Chondrocyte (in vitro differentiated cells): ENCODE measurements at places on chromosomes 1 and 21. TPM values are rescaled to one million over a fixed set of nuclear protein-coding genes. Genes with fewer than 3 reads are reported as not detected.
A peak's percentile ranks its signal among the peaks of the same experiment; 100 is the strongest.

DNA sequence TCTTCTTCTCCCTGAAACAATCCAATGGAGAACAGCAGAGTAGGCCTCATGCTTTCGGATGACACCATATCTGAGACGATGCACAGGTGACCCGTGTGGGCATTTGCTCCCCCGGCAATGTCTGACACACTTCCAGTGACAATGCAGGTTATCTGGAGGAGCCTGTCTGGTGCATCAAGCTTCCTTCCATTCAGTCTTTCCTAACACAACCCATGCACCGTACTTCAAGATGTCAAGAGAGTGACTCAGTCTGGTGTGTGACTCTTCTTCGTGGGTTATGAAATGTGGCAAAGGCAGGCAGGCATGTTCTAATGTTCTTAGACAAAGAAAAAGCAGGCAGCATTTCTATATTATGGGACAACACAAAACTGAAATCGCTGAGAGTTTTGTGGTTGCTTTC is 159.1 kb downstream of the EDEM3 start:
- H3K4me3 ChIP-seq = no peak overlapping the region
- no peak for DNase-seq
- no peak overlapping the region for H3K27ac ChIP-seq
- H3K27me3 ChIP-seq = no peaks in the 10 kb centered on the region
- peaks cover 11% of the 10 kb centered on the region for H3K4me1 ChIP-seq

DNA sequence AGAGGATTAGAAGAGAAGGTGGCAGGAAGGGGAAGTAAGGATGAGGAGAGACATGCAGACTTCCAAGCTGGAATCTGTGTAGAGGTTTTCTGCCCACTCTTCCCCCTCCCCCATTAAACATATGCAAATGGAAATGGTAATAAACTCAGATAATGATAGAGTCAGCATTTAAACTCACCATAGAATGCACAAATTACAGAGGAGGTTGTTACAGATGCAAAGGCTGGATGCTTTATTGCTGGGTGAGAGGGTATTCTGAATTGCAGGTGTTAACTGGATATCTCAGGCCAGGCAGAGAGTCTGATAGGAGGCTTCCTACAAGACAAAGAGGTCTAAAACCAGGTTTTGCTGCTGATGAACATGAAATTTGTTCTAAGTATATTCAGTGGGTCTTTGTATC is 372.5 kb downstream of the SEC16B start:
- no peaks in the 10 kb centered on the region for H3K4me1 ChIP-seq
- no peak overlapping the region for H3K27ac ChIP-seq
- peaks cover 10% of the 10 kb centered on the region for H3K27me3 ChIP-seq

DNA sequence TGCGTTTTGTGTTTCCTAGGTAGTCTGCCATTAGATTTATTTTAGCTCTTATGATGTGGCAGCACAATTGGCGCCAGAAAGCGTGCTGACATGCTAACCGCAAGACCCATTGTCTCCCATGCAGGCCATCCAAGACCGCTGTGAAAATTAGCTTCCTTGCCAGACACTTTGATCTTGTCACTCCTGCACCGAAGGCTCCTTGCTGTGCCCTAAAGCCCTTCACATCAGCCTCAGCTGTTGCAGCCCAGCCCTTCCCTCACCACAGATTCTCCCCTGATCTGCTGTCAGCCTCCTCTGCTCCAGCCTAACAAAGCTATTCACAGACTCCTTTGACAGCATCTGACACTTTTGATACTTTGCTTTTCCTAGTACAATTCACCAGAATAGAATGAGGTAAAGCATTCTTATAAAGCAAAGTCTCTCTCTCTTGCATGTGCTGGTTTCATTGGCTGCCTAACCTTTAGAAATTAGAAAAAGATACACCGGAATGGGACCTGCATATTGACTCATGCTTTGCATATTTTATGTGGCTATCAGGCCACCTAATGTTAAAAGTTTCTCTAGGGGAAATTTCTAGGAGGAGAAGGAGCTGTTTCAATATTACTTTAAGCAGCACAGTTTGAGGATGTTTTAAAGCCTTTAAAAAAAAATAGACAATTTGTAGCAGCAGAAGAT is 280.3 kb upstream of the FMN2 start:
- no peak overlapping the region for H3K27ac ChIP-seq
- DNase-seq = no peak
- no peak overlapping the region for H3K4me3 ChIP-seq
- peaks cover 14% of the 10 kb centered on the region for H3K4me1 ChIP-seq

GRCh38 chr1:230883967-230884366 is 15.6 kb upstream of the C1orf198 start:
- H3K27ac ChIP-seq = no peak overlapping the region
- H3K27me3 ChIP-seq = peaks cover 2% of the 10 kb centered on the region
- H3K4me1 ChIP-seq = peaks cover 9% of the 10 kb centered on the region
- no peak overlapping the region for H3K4me3 ChIP-seq
- peaks cover 3% of the 10 kb centered on the region for H3K36me3 ChIP-seq

DNA sequence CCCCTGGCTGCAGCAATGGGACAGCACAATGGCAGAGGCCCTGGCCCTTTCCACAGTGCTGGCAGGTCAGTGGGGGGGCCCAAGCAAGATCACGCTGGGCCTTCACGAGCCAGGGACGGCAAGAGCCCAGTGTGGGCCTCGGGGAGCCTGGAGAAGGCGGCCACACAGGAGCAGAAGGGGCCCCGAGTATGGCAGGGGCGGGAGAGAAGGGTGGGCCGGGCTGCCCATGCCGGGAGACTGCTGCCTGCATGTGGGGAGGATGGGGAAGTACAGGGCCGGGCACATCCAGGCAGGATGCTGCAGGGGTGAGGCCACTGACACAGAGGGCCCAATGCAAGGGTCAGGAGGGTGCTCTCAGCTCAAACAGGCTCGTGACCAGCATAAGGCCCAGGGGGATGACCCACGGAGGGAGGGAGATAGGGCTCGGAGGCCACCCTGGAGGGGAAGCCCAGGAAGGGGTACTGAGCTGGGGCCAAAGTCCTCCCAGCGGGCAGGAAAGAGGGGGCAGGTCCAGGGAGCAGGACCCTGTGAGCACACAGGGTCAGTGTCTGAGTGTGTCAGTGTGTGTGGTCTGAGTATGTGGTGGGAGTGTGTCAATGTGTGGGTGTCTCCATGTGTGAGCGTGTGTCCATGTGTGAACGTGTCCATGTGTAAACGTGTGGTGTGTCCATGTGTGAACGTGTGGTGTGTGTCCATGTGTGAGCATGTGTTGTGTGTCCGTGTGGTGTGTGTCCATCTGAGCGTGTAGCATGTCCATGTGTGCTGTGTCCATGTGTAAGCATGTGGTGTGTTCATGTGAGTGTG is 13.1 kb downstream of the SLC19A1 start:
- H3K27me3 ChIP-seq = no peaks in the 10 kb centered on the region
- H3K36me3 ChIP-seq = no peaks in the 10 kb centered on the region
- peak; percentile 68 for DNase-seq
- H3K4me1 ChIP-seq = no peaks in the 10 kb centered on the region

DNA sequence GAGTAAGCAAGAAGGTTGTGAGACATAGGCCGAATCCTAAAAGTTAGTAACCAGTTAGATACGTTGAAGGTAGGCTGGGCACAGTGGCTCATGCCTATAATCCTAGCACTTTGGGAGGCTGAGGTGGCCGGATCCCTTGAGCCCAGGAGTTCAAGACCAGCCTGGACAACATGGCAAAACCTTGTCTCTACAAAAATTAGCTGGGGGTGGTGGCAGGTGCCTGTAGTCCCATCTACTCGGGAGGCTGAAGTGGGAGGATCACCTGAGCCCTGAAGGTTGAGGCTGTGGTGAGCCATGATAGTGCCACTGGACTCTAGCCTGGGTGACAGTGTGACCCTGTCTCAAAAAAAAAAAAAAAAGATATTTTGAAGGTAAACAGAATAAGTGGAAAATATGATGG is 1.5 kb upstream of the PARP1 start:
- no peak for DNase-seq
- no peaks in the 10 kb centered on the region for H3K36me3 ChIP-seq
- H3K27ac ChIP-seq = no peak overlapping the region
- no peak overlapping the region for H3K4me3 ChIP-seq
- H3K4me1 ChIP-seq = peaks cover 30% of the 10 kb centered on the region

The CLK2 gene
- 36.7 to 50.2 TPM (median 37.0 TPM) in 3 replicates for total RNA-seq

DNA sequence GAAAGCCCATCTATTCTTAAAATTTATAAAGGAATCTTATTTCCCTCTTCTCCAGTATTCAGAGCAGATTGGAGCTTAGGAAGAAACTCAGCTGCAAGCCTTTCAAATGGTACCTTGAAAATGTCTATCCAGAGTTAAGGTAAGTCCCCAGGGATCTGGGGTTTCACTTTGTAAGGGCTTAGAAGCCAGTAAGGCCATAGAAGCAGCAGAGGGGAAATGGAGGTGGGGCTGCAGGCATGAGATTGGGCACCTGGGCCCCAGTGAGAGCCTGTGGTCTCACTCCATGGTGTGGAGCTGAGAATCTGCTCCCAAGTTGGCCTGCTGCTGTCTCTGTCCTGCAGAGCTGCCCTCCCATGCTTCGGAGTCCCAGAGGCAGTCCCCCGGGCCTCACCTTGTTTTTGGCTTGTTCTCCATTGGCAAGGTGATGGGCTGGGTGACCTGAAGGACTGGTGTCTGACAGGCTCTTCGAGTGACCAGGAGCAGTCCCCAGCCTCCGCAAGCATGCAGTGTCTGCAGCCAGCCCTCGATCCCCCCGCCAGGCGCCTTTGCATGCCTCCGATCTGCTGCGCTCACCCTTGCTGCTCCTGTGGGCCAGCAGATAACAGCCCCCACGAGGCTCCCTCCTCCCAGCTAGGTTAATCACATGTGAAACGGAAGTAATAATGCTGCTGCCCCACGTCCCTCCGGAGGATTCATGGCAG is 163.1 kb downstream of the PGBD5 start:
- H3K27ac ChIP-seq = no peak overlapping the region
- no peaks in the 10 kb centered on the region for H3K4me1 ChIP-seq
- peaks cover 28% of the 10 kb centered on the region for H3K36me3 ChIP-seq
- DNase-seq = no peak
- H3K4me3 ChIP-seq = no peak overlapping the region
- H3K27me3 ChIP-seq = no peaks in the 10 kb centered on the region

- H3K4me3 ChIP-seq = no peak overlapping the region
- H3K27me3 ChIP-seq = no peaks in the 10 kb centered on the region
- DNase-seq = no peak
- H3K4me1 ChIP-seq = peaks cover 26% of the 10 kb centered on the region
- H3K27ac ChIP-seq = no peak overlapping the region
Observed at GRCh38 chr21:15240848-15241247, 176.0 kb upstream of the NRIP1 start.

DNA sequence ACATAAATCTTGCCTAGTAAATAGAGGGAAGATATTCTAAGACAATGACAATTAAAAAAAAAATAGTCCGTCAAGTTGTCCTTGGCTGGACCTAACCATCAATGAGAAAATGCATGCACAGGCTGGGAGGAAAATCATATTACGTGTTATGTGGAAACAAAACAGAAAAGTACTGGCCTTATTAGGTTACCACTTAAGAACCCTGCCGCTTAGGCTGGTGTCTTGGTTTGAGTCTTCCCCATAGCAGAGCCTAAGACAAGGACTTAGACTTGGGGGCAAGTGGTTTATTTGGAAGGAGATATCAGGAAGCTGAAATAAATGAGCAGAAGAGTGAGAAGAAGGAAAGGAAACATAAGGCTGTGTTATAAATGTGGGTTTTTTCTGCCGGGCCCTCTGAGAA is 186.4 kb downstream of the MRPL39 start:
- DNase-seq = no peak
- no peak overlapping the region for H3K4me3 ChIP-seq
- H3K27ac ChIP-seq = no peak overlapping the region
- no peaks in the 10 kb centered on the region for H3K36me3 ChIP-seq
- no peaks in the 10 kb centered on the region for H3K4me1 ChIP-seq
- H3K27me3 ChIP-seq = peaks cover 34% of the 10 kb centered on the region

DNA sequence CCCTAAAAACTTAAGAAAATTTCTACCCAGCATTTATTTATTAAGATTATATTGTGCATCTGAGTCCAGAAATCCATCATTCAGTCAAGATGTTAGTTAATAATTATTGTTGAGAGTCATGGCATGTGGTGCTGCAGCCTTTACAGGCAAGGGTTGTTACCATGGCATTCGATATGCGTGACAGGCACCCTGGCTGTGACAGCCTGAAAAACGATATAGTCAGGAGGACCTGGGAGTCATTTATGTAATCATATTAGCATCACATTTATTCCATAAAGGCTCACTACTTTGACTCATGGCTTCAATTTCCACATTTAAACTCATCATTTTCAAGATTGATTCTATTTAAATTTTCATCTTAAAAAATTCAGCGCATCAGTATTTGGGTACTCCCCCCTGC is 68.0 kb downstream of the CACHD1 start:
- peaks cover 49% of the 10 kb centered on the region for H3K4me1 ChIP-seq
- no peaks in the 10 kb centered on the region for H3K36me3 ChIP-seq
- no peak overlapping the region for H3K27ac ChIP-seq
- no peak for DNase-seq

DNA sequence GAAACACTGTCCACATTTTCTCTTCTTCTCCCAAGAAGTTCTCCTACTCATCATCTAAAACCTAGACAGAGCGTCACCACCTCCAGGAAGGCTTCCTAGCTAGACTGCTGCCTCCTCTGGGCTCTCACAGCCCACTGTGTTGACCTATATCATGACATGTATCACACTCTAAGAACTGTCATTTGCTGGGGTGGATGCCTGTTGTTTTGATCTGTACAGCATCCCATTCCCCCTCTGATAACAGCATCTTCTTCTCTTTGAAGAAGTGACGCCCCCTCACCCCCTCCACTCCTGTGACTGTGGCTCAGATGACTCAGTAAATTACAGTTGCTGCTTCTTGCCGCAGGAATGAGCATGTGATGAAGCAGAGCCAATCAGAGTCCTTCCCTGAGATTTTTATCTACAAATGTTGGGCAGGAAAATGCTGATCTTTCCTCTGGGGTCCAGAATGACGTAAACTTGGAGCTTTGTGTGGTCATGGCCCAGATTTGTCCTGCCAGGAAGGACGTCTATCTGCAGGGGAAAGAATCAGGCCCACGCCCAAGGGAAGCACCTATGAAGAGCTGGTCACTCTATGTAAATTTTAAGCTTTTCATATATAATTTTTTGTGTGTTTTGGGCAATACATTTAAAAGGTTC is 28.0 kb upstream of the FOXO6 start:
- DNase-seq = no peak
- H3K4me1 ChIP-seq = no peaks in the 10 kb centered on the region
- peaks cover 17% of the 10 kb centered on the region for H3K27me3 ChIP-seq
- peaks cover 4% of the 10 kb centered on the region for H3K36me3 ChIP-seq
- H3K27ac ChIP-seq = no peak overlapping the region

- no peak overlapping the region for H3K27ac ChIP-seq
- H3K36me3 ChIP-seq = peaks cover 4% of the 10 kb centered on the region
- no peaks in the 10 kb centered on the region for H3K4me1 ChIP-seq
- DNase-seq = no peak
- H3K27me3 ChIP-seq = peaks cover 56% of the 10 kb centered on the region
- H3K4me3 ChIP-seq = no peak overlapping the region
Observed at GRCh38 chr1:40114400-40114799, 17.3 kb upstream of the PPT1 start.

DNA sequence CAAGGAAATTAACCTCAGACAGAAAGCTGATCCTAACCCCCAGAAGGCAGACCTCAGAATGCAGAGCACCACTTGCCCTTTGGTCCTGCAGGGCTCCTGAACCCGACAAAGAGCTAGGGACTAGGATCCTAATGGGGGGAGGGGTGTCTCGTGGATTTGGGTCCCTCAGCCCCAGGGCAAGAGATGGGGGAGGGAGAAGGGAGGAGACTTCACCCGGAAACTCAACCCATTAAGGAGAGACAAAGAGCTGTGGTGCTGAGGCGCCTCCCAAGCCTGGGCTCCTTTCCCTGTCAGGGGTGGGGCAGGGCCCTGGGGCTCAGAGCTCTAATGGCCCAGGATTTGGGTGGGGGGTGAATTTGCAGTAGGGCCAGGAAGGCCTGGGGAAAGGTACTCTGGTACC is 2.9 kb downstream of the NECTIN4 start:
- no peaks in the 10 kb centered on the region for H3K27me3 ChIP-seq
- H3K27ac ChIP-seq = no peak overlapping the region
- H3K4me3 ChIP-seq = no peak overlapping the region
- H3K36me3 ChIP-seq = no peaks in the 10 kb centered on the region
- peaks cover 24% of the 10 kb centered on the region for H3K4me1 ChIP-seq
- DNase-seq = peak; percentile 39

The AP4B1 gene
- 15.6 to 23.6 TPM (median 16.8 TPM) in 3 replicates for total RNA-seq
